Epithelial cell of proximal tubule (primary cell): ENCODE measurements at places on chromosomes 7 and 10. TPM values are rescaled to one million over a fixed set of nuclear protein-coding genes. Genes with fewer than 3 reads are reported as not detected.

DNA sequence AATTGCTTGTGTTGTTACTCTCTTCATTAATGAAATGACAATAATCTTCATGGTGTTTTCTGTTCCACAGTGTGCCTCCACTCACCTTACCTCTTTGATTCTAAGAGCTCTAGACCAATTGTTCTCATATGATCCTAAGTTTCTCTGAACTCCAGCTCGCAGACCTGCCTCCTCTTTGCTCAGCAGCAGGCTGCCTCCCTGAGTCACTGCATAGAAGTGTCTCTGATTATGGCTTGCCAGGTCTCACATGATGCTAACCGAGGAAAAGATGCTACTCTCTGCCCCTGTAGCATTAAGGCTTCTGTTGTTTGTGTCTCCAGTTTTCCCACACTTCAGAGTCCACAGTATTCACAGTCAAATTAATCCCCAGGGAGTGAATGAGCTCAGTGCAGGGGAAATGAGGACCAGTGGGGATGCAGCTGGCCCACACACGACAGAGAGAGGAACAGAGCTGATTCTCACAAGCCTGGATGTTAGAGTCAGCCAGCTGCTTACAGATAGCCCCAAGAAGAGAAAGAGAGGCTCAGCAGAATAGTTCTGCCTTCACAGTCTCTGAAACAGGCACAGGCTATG, 145.9 kb upstream of the EGR2 start:
- DNase-seq, result no peak

GRCh38 chr10:120948889-120949608, 97.9 kb downstream of the WDR11 start:
- no peak for DNase-seq

- DNase-seq, result no peak
These were observed 57.9 kb upstream of the TMEM72 start for GRCh38 chr10:44853148-44853734.

- no peak for DNase-seq
These were observed 18.8 kb upstream of the VPS41 start for GRCh38 chr7:38927751-38928150.

DNA sequence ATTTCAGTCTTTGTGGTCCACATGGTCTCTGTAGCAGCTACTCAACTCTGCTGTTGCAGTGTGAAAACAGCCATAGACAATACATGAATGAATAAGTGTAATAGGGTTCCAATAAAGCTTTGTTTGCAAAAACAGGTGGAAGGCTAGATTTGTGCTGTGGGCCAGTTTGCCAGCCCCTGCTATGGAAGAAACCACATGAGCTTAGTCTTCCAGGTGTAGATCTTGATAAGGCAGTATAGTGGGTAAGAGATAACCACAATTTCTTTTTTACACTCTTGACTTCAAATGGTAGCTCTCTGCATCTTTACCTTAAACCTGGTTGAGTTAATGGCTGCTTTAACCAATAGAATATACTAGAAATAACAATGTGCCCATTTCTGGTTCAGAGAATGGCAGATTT, 135.0 kb upstream of the PALS2 start:
- no peak for DNase-seq

DNA sequence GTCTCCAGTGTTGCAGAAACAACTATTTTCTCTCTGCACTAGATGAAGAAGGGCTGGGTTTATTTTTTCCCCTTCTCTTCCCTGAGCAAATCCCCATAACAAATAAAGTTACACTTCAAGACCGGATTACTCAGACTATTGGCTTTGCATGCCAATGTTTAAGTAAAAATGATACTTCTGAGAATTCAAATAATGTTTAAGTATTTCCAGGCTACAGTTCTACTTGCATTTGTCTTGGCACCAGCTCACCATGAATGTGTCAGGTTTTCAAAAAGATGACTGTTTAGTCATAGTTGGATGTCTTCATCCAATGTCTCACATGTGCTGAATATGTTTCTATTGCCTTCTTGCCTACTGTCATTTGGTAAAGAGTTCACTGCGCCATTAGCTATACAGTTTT, 912.6 kb downstream of the GATA3 start:
- no peak for DNase-seq

- no peak for DNase-seq
These were observed 38.4 kb upstream of the PLXNA4 start for GRCh38 chr7:132614428-132615318.

Gene OR2A42
- total RNA-seq, result not detected in 2 replicates

Gene CPSF4
- 15.8 and 43.1 TPM in 2 replicates for total RNA-seq

Gene CDK14
- total RNA-seq, result 5.3 and 6.4 TPM in 2 replicates
